ENCODE measurements at places on chromosomes 6 and 20.

- no peak for DNase-seq
These were observed 15.0 kb upstream of the IFNGR1 start for GRCh38 chr6:137233911-137234863.

DNA sequence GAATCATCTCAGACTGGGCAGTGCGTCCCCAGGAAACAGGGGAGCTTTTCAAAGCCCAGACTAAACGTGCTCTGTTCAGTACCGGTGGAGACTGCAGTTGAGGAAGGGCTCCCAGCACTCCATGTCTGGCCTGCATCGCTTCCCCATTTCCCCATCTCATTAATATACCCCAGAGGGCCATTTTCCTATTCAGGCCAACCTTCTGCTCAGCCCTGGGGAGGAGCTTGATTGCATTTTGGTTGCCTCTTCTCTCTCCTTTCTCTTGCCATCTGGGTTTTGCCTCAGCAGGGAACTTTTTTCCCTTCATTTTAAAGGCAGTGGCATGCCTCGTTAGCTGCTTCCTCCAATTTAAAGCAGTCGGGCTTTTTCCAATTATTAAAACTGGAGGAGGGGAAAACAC lies 394.3 kb upstream of the SOX4 start:
- DNase-seq, result no peak

DNA sequence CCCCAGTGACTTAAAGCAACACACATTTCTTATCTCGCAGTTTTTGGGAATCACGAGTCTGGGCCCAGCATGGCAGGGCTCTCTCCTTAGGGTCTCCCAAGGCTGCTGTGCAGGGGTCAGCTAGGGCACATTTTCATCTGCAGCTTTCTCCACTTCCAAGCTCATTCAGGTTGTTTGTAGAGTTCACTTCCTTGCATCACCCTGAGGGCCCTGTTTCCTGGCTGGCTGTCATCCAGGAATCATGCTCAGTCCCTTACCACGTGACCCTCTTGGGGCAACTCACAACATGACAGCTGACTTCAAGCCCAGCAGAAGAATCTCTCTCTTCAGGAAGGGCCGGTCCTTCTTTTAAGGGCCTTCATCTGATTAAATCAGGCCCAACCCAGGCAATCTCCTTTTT lies 21.3 kb downstream of the SNAP25 start:
- no peak for DNase-seq

- no peak for DNase-seq
These were observed 10.0 kb downstream of the TMEM74B start for GRCh38 chr20:1174787-1175186.

DNA sequence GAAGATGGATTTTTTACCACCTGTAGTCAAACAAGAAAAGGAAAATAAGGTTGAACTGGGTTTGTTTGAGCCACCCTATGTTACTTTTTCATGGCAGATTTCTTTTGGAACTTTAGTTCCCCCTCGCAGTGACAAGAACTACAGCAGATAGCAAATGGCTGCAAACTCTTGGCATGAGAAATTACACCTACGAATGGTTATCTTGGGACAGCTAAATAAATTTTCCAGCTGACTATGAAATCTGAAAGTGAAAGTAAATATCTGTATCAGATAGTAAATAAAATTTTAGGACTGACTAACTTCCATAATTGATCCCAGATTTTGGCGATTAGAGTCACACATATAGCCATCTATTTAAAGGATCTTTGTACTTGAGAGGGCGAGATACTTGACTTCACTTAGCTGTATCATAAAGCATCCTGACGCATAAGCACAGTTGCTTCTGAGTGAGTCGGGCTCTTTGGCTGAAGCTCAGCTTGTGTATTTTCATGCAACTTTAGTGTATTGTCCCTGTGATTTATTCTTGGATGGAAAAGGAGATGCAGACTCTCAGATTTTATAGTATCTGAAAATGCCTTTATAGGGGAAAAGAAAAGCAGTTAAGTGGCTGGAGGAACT lies 125.3 kb upstream of the B3GAT2 start:
- no peak for DNase-seq

DNA sequence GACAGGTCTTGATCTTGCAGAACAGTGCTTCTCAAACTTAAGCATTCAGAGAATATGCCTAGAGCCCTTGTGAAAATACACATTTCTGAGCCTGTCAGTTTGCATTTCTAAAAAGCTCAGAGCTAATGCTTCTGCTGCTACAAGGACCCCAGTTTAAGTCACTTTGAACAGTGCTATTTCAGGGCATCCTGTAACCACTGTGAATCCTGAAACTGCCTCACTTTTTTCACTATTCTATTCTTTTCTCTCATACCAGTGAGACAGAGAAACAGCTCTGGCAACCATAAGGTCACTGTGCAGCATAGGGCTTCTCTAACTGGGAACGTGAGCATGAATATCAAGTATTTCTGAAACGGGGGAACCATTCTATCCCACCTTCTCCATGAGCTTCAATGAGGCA lies 51.2 kb downstream of the LGSN start:
- DNase-seq, result no peak

DNA sequence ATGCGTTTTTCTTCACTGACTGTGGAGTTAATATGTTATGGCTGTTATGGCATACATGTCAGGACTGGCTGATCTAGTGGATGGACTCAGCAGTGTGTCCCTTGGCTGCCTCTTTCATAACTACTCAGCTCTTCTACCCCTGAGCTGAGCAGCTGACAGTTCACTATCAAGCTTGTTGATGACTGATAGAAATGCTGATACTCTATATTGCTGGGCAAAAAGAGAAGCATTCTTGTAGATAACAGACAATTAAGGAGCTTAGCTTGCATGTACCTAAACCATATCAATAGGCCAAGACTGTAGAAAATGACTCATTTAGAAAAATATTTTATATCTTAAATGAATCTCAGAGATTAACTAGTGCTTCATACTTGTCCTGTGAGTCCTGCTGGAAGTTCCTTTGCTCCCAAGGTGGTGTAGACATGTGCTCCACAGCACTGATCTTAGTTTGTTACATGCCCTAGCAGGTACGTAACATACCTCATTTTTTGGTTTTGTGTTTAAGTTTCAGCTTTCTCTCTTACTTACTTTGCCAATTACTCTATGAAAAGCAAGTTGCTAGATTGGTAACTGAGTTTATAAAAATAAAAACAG lies 236.9 kb downstream of the GMDS start:
- no peak for DNase-seq

- DNase-seq, result no peak
These were observed 16.3 kb upstream of the UTRN start for GRCh38 chr6:144268794-144269349.

Data from stimulated activated CD8-positive, alpha-beta memory T cell treated with anti-CD3 and anti-CD28 coated beads, Interleukin-2, amount 100 ng/mL, for 1 hour (primary cell).